ENCODE measurements at places on chromosomes 11 and 22.
A peak's percentile ranks its signal among the peaks of the same experiment; 100 is the strongest.

DNA sequence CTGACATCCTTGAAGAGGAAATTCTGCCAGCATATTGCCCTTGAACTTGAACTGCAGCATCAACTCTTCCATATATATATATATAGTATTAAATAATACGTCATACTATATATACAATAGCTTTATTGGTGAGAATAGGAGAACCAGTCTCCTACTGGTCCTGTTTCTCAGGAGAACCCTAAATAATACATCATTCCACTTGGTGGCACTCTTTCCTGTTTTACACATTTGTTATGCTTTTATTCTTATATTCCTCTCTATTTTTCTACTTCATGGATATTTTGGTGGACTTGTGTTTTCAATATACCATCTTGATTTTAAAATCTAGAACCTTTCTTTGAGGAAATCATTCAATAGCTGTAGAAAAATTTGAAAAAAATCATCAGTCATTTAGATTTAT, 193.3 kb downstream of the TRPC6 start:
- no peak for DNase-seq

DNA sequence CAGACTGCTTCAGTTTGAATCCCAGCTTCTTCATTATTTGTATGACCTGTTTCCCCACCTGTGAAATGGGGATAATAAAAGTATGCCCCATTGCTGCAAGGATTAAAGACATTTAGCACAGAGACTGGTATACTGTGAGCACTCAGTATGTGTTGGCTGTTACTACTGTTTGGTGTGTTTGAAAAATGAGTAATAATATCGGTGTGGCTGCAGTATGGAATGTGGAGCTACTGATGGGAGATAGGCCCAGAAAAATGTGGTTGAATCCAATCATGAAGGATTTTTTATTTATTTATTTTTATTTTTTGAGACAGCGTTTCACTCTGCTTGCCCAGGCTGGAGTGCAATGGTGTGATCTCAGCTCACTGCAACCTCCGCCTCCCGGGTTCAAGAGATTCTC, 9.1 kb upstream of the C1QTNF4 start:
- no peak for DNase-seq

- peak; percentile 44 for DNase-seq
Measured at GRCh38 chr11:78795621-78796261, 221.1 kb upstream of the NARS2 start.

GRCh38 chr11:125314276-125315078, 149.9 kb downstream of the PKNOX2 start:
- DNase-seq, result no peak

DNA sequence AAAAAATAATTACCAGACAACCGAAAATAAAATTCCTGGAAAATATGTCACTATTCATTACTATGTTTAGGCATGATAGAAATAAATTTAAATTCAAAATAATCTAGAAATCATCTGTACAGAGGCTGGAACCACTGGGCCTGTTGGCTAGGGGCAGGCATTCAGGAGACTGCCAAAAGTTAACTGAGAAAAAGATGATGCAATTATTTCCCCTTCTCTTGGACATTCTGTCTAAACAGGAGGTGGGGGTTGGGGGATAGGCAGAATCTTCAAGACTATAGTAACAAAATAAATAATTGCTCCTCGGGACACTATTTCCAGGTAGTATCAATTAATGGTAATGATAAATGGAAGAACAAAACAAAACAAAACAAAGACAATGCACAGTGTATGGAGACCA, 14.1 kb downstream of the BTBD10 start:
- DNase-seq, result no peak
